ENCODE measurements at places on chromosomes 1 and 21.
A peak's percentile ranks its signal among the peaks of the same experiment; 100 is the strongest.

GRCh38 chr1:83742446-83742845 lies 256.5 kb downstream of the TTLL7 start:
- no peak for DNase-seq

DNA sequence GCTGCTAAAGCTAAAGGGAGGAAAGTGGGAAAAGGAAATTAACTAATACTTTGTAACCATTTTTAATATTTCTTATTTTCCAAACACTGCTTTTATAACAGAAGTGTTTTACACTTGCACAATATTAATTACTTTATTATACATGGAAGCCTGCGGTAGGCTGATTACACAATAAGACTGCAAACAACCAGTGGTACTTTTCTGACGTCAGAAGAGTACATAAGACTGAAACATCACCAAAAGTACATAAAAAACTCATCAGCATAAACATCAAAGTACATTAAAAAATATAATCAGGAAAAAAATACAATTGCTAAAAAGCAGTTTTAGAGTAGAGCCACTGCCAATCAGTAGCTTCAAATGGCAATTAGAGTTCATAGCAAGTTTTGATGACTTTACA lies 4.6 kb downstream of the ZNF281 start:
- no peak for DNase-seq

GRCh38 chr1:237568955-237569354 lies 321.8 kb downstream of the ZP4 start:
- peak; percentile 20 for DNase-seq

DNA sequence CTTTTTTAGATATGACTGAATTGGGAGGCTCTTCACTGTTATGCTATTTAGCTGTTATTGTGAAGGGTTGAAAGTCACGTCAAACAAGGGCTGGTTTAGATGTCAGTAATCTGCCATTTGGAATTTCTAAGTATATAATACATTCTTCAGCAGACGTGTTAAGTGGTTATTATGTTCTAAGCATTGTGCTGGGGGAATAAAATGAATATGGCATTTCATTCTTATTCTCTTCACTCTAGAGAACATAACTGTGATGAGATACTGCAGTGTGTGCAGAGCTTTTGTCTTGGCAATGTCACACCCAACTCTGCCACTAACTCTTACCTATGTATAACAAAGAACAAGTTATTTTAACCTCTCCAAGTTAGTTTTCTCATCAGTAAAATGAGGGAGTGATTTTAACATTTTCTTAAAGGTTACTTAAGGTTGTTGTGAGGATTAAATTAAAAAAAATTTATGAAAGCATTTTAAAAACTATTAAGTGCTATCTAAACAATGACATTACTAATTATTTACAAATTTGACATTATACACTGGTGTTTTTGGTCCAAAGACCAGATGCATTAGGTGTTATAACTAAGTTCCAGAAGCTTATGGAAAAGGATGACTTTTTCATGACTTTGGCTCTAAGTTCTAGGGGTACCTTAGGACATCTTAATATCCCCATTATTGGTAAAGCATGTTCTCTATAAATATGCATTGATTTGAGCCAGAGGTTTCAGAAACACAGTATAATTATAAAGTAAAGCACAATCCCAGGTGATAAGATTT lies 58.3 kb downstream of the SLC30A7 start:
- DNase-seq: no peak

DNA sequence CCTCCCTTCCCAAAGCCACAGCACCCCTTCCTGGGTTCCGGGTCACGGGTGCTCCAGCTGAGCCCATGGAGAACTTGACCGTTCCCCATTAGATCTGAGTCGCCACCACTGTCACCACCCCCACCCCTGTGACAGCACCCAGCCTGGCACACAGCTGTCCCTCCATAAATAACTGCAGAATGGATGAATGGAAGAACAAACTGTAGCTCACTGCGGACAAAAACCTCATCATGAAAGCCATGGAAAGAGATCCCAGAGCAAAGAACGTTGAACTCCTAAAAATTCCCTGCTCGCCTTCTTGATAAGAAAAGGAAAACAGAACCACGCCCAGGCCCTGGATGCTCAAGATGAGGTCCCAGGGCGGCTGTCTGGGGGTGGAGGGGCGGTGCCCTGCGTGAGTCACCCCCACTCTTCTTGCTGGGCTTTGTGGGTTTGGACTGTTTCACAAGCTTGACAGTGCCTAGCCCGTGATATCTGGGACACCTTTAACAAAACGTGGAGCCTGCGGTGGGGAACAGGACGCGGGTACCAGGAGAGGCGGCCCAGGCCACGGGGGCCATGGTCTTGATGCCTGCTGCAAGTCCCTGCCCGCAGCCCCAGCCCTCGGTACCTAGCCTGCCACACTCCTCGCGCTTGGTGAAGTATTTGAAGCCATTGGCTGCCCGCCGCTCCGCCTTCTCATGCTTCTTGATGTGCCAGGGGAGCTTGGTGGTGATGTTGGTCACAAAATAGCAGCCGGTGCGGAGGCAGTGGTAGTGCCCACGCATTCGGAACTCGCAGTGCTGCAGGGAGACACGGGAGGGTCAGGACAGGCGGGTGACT lies 151.9 kb downstream of the CASZ1 start:
- DNase-seq: no peak

- DNase-seq: no peak
Measured at GRCh38 chr1:100151679-100152078, 18.7 kb downstream of the TRMT13 start.

DNA sequence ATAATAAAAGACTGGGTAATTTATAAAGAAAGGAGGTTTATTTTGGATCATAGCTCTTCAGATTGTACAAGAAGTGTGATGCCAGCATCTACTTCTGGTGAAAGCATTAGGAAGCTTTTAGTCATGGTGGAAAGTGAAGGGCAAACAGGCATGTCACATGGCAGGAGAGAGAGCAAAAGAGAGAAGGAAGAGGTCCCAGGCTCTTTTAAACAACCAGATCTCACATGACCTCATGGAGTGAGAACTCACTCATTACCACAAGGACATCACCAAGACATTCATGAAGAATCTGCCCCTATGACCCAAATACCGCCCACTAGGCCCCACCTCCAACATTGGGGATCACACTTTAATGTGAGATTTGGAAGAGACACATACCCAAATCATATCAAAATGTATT lies 10.0 kb downstream of the RPTN start:
- no peak for DNase-seq

GRCh38 chr1:151479462-151479861 lies 20.2 kb upstream of the POGZ start:
- DNase-seq: no peak

- no peak for DNase-seq
Measured at GRCh38 chr1:164726235-164726634, 167.3 kb downstream of the PBX1 start.

DNA sequence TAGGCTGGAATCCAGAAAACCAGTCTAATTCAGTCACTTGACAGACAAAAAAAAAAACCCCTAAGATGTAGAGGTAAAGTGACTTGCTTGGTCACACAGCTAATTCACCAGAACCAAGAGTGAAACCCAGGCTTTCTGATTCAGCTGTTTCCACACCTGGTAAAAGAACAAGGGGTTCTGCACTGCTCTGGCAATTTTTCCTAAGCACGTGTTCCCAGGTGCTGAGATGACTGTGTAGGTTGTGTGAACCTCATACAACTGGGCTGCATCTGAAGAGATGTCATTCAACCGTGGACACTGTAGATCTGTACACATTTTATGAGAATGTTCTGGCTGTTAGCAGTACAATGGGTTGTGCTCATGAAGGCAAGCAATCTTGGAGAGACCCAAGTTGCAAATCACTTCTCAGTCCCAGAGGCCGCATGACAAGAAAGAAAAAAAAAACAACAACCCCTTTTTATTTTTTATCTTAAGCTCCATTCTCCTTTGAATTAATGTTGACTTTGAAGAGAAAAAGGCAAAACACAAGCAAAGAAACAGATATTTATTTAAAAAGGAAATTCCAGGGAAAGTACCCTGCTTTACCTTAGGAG lies 95.4 kb downstream of the INTS7 start:
- DNase-seq: no peak

Measured in Caki2 (cell line).